Astrocyte (in vitro differentiated cells and primary cell): ENCODE measurements at places on chromosomes 1 and 21.

DNA sequence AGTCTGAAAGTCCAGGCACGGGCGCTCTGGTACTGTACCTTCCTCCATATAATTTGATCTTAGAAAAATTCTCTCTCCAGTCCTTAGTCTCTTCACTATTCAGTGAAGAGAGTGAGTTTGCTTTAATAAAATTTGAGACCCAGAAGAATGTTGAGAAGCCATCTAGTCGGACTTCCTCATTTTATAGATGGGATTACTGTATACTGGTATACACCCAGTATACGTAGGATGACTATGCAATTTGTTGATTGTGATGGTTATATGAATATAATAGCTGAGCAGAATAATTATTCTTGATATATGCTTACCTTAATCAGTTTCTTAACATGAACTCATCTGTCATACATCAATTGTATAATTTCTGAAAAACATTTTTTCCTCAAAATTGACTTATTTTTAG, 328.0 kb upstream of the B3GALT2 start:
- no peak for DNase-seq

- peak; percentile 6 for DNase-seq
Measured at GRCh38 chr1:208054485-208054884, 143.6 kb upstream of the CD34 start.

- DNase-seq, result no peak
Measured at GRCh38 chr1:46072975-46073374, 59.5 kb downstream of the PIK3R3 start.

DNA sequence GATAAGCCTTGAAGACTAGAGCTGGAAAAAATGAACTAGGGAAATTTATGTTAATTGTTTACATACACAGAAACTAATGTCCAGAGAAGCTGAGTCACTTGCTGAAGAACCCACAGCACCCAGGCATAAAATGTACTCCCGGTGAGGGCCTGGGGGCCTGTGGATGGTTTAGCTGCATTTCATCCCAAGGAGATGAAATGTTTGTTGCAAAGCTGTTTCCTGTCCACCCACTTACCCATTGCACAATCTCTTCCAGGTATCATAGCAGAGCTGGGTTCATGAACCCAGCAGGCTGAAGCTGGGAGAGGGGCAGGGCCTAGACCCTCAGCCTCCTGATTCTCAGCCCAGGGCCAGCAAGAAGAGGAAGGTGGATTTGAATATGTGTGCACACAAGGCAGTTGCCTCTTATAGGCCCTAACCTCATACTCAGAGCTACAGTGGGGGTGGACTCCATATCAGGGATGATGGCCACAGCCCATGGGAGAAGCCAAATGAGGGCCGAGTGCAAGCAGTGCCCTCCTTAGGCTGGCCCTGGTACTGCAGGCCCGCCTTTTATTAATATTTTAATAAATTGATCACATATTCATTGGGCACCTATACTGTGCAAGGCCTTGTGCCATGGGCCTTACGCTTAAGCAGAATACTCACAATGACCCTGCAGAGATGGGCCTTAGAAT, 110.8 kb downstream of the LACTBL1 start:
- DNase-seq, result peak; percentile 63

GRCh38 chr1:212311836-212312497, 26.8 kb downstream of the PPP2R5A start:
- DNase-seq, result peak; percentile 30

DNA sequence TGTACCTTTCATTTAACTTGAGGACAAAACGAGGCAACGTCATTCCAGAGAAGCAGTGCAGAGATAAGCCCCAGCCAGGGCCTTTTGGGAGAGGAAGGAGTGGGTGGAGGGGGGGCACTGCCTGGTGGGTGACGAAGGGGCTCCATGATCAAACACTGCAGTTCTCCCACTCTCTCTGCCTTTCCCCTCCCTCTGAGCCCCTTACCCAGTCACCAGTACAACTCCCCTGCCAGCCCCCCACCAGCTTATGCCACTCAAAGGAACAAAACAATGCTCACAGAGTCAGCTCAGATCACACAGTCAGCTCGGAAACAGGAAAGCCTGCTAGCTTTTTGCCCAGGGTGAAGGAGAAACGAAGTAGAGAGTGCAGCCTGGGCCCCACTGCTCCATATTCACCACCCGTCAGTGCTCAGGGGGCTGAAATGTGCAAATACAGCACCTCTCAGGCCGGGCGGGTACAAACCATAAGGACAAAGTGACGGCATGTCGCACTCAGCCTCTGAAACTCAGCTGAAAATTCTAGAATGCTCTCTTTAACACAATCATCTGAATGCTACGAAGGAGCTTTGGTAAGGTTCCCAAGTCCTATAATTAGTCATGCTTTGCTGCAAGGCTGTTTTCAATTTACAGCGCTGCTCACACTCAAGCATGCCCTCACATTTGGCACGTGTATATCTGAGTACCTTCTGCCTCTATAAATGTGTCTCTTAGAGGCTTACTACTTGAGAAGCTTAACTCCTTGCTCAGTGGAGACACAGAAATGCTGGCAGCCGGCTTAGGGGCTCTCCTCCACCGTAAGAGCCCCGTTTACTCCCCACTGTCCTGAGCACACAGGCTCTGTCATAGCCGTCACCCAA, 65.8 kb upstream of the RAB4A start:
- peak; percentile 79 for DNase-seq

- no peak for DNase-seq
Measured at GRCh38 chr1:204990059-204990664, 52.9 kb upstream of the CNTN2 start.

GRCh38 chr1:113297749-113298148, 92.6 kb upstream of the MAGI3 start:
- DNase-seq, result no peak

- DNase-seq, result peak; percentile 79
Measured at GRCh38 chr1:173383351-173383750, 93.8 kb upstream of the PRDX6 start.

GRCh38 chr1:87940421-87940820, 611.7 kb downstream of the LMO4 start:
- no peak for DNase-seq

GRCh38 chr1:153515504-153516394, 20.0 kb downstream of the S100A6 start:
- DNase-seq, result no peak

DNA sequence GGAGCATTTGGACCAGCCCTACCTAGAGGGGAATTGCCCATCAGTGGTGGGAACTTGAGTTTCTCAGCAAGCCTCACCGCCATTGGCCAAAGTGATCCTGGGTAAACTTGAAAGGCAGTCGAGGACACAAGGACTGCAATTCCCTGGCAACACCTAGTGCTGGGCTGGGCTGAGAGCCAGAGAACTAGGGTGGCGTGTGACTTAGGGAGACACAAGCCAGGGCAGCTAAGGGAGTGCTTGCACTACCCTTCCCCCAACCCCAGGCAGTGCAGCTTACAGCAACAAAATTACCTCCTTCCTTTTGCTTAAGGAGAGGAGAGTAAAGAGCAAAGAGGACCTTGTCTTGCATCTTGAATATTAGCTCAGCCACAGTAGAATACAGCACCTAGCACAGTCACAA, 176.9 kb upstream of the PRMT6 start:
- DNase-seq, result no peak
